ENCODE measurements at places on chromosomes 6 and 20. TPM values are rescaled to one million over a fixed set of nuclear protein-coding genes. Genes with fewer than 3 reads are reported as not detected.

- H3K36me3 ChIP-seq, result no peaks in the 10 kb centered on the region
- H3K27me3 ChIP-seq, result no peaks in the 10 kb centered on the region
- H3K4me1 ChIP-seq, result peaks cover 14% of the 10 kb centered on the region
- no peak overlapping the region for H3K27ac ChIP-seq
- DNase-seq, result no peak
These were observed 3.3 kb upstream of the MOG start for GRCh38 chr6:29653452-29654038.

GRCh38 chr6:33076406-33076934, 680 bp downstream of the HLA-DPB1 start:
- no peak for DNase-seq
- peaks cover 11% of the 10 kb centered on the region for H3K4me1 ChIP-seq
- peak overlapping the region; percentile 37 for H3K4me3 ChIP-seq
- peak overlapping the region; percentile 37 for H3K27ac ChIP-seq

CLVS2 gene
- total RNA-seq, result 0.48 TPM

CPNE1 gene
- 238 TPM for total RNA-seq

VWA7 gene
- total RNA-seq, result 1.8 TPM

DNA sequence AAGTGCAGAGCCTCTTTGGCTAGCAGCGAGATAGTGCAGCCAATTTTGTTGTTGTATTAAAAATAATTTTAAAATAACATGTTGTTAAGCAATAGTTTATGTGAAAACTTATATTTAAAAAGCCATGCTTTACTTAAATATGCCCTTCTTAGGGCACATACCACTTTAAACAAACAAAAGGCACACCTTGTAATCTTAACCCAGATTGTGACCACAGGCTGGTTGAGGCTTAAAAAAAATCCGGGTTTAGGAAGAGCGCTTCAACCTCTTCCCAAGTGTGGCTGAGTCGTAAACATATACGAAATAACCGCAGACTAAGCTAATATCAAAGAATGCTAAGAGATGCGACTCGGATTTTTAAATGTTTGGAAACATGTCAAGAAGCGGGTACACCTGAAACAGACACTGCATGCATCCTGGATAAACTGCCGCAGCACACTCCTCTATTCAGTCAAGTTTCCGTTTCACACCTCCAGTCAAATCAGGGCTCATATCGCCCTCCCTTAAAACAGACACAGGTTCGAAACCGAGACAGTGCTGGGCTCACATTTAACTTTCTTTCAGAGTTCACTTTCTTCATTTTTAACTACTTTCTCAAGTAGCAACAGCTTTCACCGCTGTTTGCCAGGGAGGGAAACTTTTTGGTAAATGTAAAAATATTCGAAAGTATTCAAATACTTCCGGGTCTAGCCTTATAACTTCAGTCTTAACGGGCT, 1.5 kb downstream of the DEK start:
- peak overlapping the region; percentile 96 for H3K4me3 ChIP-seq
- peaks cover 51% of the 10 kb centered on the region for H3K4me1 ChIP-seq
- H3K36me3 ChIP-seq, result peaks cover under 1% of the 10 kb centered on the region
- H3K27me3 ChIP-seq, result no peaks in the 10 kb centered on the region
- peak overlapping the region; percentile 100 for H3K27ac ChIP-seq
- no peak for DNase-seq

SLC13A3 gene
- 8.9 TPM for total RNA-seq

DNA sequence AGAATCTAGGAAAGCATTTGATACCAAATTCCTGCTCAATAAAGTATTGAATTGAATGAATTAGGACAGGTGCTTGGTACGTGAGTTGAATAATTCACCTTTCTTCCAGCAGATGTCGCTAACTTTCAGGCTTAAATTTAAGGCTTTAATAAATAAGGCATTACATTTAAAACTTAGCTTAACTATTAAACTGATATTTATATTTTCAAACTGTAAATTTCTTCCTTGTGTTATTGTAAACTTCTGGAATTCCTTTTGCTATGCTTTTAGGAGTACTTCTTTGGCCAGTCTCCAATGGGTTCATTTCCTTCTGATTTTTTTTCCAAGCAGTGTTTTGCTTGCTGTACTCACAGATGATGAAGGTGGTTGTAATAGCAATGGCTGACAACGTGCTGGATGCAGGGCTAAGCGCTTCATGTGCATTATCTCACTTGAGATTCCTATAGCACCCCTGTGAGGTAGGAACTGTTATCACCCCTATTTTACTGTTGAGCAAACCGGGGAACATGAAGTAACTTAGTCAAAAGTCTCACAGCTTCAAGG, 71.3 kb upstream of the SLC2A12 start:
- H3K27ac ChIP-seq, result no peak overlapping the region
- no peaks in the 10 kb centered on the region for H3K36me3 ChIP-seq
- no peaks in the 10 kb centered on the region for H3K27me3 ChIP-seq
- H3K4me1 ChIP-seq, result no peaks in the 10 kb centered on the region

DNA sequence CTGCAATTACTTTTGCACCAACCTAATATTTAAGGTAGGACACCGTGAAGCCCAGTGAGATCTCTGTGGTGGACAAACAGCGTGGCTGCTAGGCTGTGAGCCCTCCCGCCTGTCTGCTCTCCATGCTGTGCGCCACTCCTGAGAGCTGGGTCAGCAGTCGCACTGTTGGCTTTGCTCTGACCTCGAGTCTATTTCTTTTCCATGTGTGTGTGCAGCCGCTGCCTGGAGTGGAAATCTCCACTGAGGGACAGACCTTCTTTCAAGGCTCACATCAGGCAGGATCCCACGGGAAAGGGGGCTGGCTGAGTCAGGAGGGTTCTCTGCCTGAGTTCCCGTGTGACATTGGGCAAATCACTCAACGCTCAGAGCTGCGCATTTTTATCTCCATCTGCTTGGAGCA, 27.1 kb downstream of the RIPOR3 start:
- H3K27ac ChIP-seq, result no peak overlapping the region
- H3K36me3 ChIP-seq, result no peaks in the 10 kb centered on the region
- DNase-seq, result no peak
- H3K27me3 ChIP-seq, result no peaks in the 10 kb centered on the region
- no peak overlapping the region for H3K4me3 ChIP-seq
- H3K4me1 ChIP-seq, result peaks cover 15% of the 10 kb centered on the region

GRCh38 chr6:134247231-134247833, 70.6 kb downstream of the SGK1 start:
- DNase-seq, result no peak
- H3K4me3 ChIP-seq, result no peak overlapping the region
- no peak overlapping the region for H3K27ac ChIP-seq
- H3K4me1 ChIP-seq, result peaks cover 31% of the 10 kb centered on the region
- H3K27me3 ChIP-seq, result no peaks in the 10 kb centered on the region
- H3K36me3 ChIP-seq, result no peaks in the 10 kb centered on the region

AVP gene
- total RNA-seq, result not detected

HLA-DOB gene
- 5.1 TPM for total RNA-seq

DNA sequence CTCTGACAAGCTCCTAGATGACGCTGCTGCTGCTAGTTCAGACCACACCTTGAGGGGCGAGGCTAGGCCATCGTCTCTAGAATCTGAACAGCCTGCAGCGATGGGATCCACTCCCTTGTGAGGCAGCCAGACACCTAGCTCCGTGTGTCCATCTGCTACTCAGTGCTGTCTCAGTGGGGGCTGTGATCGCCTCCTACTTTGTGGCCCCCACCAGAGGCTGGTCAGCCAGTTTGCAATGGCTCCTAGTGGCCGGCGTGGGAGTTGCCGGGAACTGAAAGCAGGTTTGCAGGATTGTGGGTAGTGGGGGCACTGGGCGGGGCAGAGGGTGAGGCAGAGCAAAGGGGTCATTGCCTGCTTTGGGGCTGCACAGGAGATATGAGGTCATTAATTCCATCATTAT, 2.8 kb downstream of the CCN5 start:
- no peak for DNase-seq
- no peaks in the 10 kb centered on the region for H3K36me3 ChIP-seq
- peak overlapping the region; percentile 86 for H3K27ac ChIP-seq
- H3K4me3 ChIP-seq, result peak overlapping the region; percentile 49
- H3K4me1 ChIP-seq, result peaks cover 55% of the 10 kb centered on the region

DNA sequence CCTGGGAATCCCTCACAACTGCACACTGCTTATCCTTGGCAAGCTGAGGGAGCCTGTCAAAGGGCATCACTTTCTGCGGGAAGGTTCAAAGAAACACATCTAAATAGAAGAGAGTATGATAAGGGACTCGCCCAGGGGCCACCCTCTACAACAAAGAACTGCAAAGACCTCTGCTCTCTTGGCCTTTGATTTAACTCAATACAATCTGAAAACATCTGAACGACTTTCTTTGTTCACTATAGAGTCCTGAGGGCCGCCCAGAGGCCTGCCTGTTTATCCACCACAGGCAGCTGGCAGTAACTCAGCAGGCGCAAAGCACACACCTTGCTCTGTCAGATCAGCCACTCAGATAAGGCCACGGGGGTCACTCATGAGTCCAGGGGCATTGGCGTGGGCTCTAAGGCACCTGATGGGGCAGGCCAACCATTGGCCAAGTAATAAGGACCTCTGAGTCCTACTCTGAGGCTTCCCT, 139.3 kb downstream of the UNC5CL start:
- no peaks in the 10 kb centered on the region for H3K36me3 ChIP-seq
- no peaks in the 10 kb centered on the region for H3K27me3 ChIP-seq
- no peak for DNase-seq
- H3K4me1 ChIP-seq, result no peaks in the 10 kb centered on the region

- peak; percentile 76 for DNase-seq
- H3K4me1 ChIP-seq, result peaks cover 76% of the 10 kb centered on the region
- peak overlapping the region; percentile 25 for H3K4me3 ChIP-seq
- no peaks in the 10 kb centered on the region for H3K36me3 ChIP-seq
- no peaks in the 10 kb centered on the region for H3K27me3 ChIP-seq
These were observed 93.2 kb downstream of the FOXO3 start for GRCh38 chr6:108653949-108654348.

DNA sequence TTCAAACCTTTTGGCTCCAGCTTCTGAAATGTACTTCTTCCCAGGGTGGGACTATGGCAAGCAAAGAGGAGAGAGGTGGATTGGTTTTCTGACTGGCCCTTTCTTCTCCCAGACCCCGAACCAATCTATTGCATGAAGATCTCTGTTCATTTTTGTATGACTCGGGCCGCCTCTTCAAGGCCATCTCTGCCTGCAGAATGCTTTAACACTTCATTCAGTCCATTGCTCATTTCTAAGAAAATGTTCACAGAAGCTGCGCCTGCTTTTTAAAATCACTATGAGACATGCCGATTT, 1.6 kb downstream of the VGLL2 start:
- no peak for DNase-seq
- H3K4me3 ChIP-seq, result no peak overlapping the region
- no peak overlapping the region for H3K27ac ChIP-seq
- no peaks in the 10 kb centered on the region for H3K36me3 ChIP-seq
- H3K27me3 ChIP-seq, result peaks cover 98% of the 10 kb centered on the region

FERMT1 gene
- 35.8 TPM for total RNA-seq

DNA sequence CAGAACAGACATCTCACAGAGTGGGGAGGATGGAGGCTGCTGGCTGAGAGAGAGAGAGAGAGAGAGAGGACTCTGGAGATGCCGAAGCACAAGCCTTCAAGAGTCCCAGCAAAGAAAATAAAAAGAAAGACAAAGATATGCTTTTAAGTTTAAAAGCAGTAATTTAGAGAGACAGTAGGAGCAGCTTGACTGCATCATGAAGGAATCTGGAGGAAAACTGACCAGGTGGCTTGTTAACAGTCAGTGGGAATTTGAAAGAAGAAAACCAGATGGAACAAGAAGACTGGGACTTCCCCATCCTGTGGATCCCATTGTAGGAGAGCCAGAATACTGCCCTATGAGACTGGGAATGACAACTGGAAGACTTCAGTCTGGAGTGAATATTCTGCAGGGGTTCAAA, 46.3 kb upstream of the PLN start:
- no peak overlapping the region for H3K27ac ChIP-seq
- no peaks in the 10 kb centered on the region for H3K27me3 ChIP-seq
- no peak overlapping the region for H3K4me3 ChIP-seq
- no peaks in the 10 kb centered on the region for H3K4me1 ChIP-seq
- H3K36me3 ChIP-seq, result peaks cover 3% of the 10 kb centered on the region
- no peak for DNase-seq

DNA sequence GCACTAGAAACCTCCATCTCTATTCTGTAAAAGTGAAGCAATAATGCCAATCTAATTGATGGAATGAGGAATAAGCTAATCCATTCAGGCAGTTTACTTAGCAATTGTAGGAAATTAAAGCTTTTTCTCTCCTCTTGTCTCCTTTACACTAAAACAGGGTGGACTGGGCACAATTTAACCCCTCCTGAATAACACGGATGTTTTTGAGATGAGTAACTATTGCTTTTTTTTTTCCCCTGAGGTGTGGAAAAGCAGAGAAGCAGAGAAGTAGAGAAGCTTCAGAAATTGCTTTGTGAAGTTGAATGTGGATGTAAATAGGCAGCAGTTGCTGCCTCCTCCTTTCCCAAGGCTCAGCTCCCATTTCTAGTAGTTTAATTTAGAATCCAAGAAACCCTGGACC, 40.0 kb upstream of the GCNT2 start:
- H3K36me3 ChIP-seq, result no peaks in the 10 kb centered on the region
- H3K27ac ChIP-seq, result no peak overlapping the region
- no peak for DNase-seq
- no peaks in the 10 kb centered on the region for H3K27me3 ChIP-seq
- no peaks in the 10 kb centered on the region for H3K4me1 ChIP-seq
- H3K4me3 ChIP-seq, result no peak overlapping the region

- peaks cover 82% of the 10 kb centered on the region for H3K4me1 ChIP-seq
- DNase-seq, result peak; percentile 74
- H3K4me3 ChIP-seq, result peak overlapping the region; percentile 64
- no peaks in the 10 kb centered on the region for H3K27me3 ChIP-seq
- peak overlapping the region; percentile 97 for H3K27ac ChIP-seq
These were observed 2.7 kb downstream of the SDCBP2 start for GRCh38 chr20:1326031-1326930.

SNX5 gene
- 114 TPM for total RNA-seq

DNA sequence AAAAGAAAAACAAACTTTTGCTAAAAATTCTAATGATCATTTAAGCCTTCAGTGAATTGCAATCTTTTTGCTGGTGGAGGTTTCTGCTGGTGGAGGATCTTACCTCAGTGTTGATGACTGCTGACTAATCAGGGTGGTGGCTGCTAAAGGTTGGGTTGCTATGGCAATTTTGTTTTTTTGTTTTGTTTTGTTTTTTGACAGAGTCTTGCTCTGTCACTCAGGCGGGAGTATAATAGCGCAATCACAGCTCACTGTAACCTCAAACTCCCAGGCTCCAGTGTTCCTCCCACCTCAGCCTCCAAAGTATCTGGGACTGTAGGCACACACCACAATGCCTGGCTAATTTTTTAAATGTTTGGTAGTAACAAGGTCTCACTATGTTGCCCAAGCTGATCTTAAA, 94.7 kb downstream of the ANKRD6 start:
- no peak overlapping the region for H3K4me3 ChIP-seq
- no peak overlapping the region for H3K27ac ChIP-seq
- no peaks in the 10 kb centered on the region for H3K27me3 ChIP-seq
- no peaks in the 10 kb centered on the region for H3K4me1 ChIP-seq
- H3K36me3 ChIP-seq, result no peaks in the 10 kb centered on the region
- no peak for DNase-seq

- no peak overlapping the region for H3K27ac ChIP-seq
- DNase-seq, result no peak
- H3K4me1 ChIP-seq, result peaks cover 12% of the 10 kb centered on the region
- H3K27me3 ChIP-seq, result no peaks in the 10 kb centered on the region
These were observed 397.8 kb downstream of the LAMA2 start for GRCh38 chr6:129280749-129281148.

- no peak overlapping the region for H3K4me3 ChIP-seq
- H3K4me1 ChIP-seq, result no peaks in the 10 kb centered on the region
- H3K27ac ChIP-seq, result no peak overlapping the region
- H3K36me3 ChIP-seq, result no peaks in the 10 kb centered on the region
These were observed 279.7 kb downstream of the CDH4 start for GRCh38 chr20:61531553-61532345.

- no peak for DNase-seq
- no peak overlapping the region for H3K27ac ChIP-seq
- H3K27me3 ChIP-seq, result no peaks in the 10 kb centered on the region
- peaks cover 13% of the 10 kb centered on the region for H3K4me1 ChIP-seq
- H3K36me3 ChIP-seq, result no peaks in the 10 kb centered on the region
These were observed 137.6 kb downstream of the MRPL14 start for GRCh38 chr6:43989581-43990146.

HLA-DOA gene
- total RNA-seq, result 14.3 TPM

TRIM15 gene
- 1.1 TPM for total RNA-seq

CDH26 gene
- 1.4 TPM for total RNA-seq

Measured in suprapubic skin (tissue), 4 donors.